ENCODE measurements at places on chromosomes 3 and 15. TPM values are rescaled to one million over a fixed set of nuclear protein-coding genes. Genes with fewer than 3 reads are reported as not detected.

SERINC4 gene
- total RNA-seq = 0.23 TPM

DNA sequence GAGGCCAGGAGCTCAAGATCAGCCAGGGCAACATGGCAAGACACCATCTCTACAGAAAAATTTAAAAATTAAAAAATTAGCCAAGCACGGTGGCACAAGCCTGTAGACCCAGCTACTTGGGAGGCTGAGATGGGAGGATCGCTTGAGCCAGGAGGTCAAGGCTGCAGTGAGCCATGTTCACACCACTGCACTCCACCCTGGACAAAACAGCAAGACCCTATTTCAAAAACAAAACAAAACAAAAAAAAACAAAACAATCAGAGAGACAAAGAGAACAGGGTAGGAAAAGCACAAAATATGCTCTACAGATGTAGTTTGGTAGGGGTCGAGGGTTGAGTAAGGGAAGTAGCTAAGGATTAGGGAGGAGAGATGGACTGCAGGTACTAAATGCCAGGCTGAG lies 3.4 kb downstream of the DYNLT2B start:
- no peak for DNase-seq

GRCh38 chr15:70272565-70273355 lies 175.0 kb upstream of the TLE3 start:
- no peak for DNase-seq

DNA sequence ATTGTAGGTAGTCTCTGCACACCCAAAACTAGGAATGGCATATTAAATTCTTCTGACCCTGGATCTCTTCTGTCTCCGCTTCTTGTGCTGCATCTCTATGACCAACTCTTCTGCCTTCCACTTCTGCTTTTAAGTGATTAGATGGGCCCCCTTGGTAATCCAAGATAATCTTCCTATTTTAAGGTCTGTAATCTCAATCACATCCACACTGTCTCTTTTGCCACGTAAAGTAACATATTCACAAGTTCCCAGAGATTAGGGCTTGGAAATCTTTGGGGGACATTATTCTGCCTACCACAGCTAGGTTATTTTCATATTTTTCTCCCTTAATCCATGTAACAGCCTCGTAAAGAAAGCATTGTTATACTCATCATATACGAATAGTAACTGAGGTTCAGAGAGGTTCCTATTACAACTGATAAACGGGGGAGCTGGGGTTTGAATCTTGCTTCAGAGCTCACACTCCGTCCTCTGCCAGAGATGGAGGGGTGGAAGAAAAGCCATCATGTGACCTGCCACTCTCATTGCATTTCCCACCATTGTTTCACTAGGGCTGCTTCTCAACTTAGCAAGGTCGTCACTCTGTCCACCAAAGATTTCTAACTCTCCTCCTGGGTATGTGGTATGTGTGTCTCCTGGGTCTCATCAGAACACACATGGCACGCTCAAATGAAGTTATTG lies 6.6 kb upstream of the CD47 start:
- no peak for DNase-seq

DNA sequence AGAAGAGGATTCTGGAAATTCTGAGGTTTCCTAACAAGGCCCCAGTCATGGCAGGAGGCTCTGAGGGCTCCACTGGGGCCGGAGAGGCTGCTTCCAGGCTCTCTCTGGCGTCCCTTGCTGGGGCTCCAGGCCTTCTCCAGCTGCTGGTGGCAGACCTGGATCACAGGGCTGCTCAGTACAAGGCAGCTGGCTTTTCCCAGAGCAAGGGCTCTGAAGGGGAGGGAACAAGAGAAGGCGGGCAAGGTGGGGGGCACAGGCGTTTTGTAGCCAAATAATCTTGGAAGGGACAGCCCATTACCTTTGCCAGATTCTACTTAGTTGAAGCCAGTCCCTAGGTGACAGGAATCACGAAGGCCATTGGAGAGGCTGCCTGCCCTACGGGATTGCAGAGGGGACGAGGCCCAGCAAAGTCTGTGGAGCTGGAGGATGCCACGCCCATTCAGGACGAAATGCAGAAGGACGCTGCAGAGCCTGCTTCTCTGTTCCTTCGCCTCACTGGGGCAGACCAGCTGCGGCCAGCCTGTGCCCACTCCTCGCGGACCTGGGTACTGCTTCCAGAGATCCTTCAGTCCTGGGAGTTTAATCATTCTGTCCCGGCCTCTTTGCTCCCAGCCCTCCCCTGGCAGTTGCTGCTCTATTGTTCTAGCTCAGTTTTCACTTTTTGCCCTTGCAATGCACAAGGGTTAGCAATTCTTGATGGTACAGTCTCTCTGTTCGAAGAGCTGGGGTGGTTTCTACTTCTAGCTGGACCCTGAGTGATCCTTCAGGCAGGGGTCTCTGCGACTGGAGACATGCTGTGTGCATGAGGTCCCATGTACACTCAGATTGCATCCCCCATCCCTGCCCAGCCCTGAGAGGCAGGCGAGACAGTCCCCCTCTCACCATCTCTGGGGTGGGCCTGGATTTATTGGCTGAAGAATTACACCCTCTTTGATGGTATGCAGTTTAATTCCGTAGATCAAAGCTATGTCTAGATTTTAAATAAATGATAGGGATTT lies 149.3 kb upstream of the MEF2A start:
- no peak for DNase-seq

Data from mucosa of gallbladder (tissue), 1 donor.